ENCODE measurements at places on chromosomes 7 and 10.

- no peak for DNase-seq
These were observed 1.8 kb downstream of the PNLIPRP3 start for GRCh38 chr10:116429288-116429977.

GRCh38 chr10:112809736-112810135 is 140.3 kb upstream of the TCF7L2 start:
- DNase-seq = no peak

DNA sequence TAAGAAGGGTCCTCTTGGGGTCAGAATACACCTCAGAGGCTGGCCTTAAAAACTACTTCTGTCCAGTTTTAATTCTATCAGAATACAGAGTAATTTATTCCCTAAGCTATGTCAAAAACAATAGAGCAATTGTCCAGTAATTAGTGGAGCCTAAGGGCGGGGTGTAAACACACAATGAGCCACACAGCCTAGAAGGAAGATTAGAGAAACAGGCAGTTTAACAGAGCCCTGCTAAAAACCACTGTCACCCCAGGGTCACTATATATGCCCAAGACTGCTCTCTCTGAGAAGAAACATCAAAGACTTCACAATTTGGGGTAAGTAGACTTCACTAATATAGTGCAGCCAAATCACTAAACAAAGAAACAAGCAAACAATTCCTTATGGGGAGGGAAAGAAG is 27.2 kb upstream of the WNT2 start:
- DNase-seq = no peak

DNA sequence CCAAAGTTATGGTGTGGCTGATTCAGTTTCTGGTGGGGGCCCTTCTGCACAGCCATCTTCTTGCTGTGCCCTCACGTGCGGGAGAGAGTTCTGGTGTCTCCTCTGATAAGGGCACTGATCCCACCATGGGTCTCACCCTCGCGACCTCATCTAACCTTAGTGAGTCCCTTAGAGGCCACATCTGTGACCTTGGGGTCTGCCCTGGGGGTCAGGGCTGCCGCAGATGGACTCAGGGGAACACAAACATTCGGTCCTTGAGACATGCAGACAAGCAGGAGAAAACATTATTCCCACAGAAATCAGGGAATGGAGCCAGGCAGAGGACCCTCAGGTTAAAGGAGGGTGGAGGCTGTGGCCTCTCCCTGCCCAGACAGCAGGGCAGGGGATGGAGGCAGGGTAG is 177.9 kb downstream of the DNAJB6 start:
- DNase-seq = no peak

- no peak for DNase-seq
These were observed 10.3 kb downstream of the WNT16 start for GRCh38 chr7:121339082-121339481.

- DNase-seq = no peak
These were observed 17.8 kb downstream of the LYZL1 start for GRCh38 chr10:29306688-29307087.

- DNase-seq = no peak
These were observed 16.0 kb downstream of the NRAP start for GRCh38 chr10:113647812-113648211.

Data from stimulated activated CD8-positive, alpha-beta memory T cell treated with anti-CD3 and anti-CD28 coated beads, Interleukin-7, amount 100 ng/mL, for 1 hour (primary cell).